Hematopoietic multipotent progenitor cell treated with erythropoietin and hydrocortisone succinate and interleukin-3 and kit ligand, for 17 days (in vitro differentiated cells): ENCODE measurements at places on chromosomes 11 and 22.

GRCh38 chr11:125772834-125773505, 5.7 kb downstream of the PATE2 start:
- no peak for DNase-seq

- DNase-seq = peak; percentile 83
Measured at GRCh38 chr22:35231585-35232084, 25.7 kb upstream of the HMGXB4 start.

DNA sequence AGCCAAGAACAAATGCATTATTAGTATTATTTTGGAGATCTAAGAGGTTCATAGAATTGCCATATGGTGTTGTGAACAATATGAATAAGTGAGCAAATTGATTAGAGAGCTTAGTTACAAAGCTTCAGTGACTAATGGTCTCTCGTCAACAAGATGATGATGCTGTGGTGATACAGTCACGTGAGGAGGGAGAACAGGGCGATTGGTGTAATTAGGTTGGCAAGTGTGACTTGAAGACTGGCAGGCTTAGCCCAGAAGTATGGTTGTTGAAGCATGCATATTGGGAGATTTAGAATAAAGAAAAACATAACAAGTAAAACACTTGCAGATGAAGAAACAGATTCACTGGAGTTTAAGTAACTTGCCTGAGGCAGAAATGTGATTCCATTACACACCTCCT, 100.6 kb upstream of the SORL1-AS1 start:
- DNase-seq = no peak

GRCh38 chr11:46330563-46331281, 16.5 kb upstream of the DGKZ start:
- DNase-seq = no peak

- DNase-seq = no peak
Measured at GRCh38 chr22:46004105-46004866, 27.3 kb upstream of the WNT7B start.

GRCh38 chr11:44944853-44945235, 5.8 kb downstream of the TP53I11 start:
- no peak for DNase-seq

- no peak for DNase-seq
Measured at GRCh38 chr22:32799496-32799895, 2.0 kb upstream of the TIMP3 start.

DNA sequence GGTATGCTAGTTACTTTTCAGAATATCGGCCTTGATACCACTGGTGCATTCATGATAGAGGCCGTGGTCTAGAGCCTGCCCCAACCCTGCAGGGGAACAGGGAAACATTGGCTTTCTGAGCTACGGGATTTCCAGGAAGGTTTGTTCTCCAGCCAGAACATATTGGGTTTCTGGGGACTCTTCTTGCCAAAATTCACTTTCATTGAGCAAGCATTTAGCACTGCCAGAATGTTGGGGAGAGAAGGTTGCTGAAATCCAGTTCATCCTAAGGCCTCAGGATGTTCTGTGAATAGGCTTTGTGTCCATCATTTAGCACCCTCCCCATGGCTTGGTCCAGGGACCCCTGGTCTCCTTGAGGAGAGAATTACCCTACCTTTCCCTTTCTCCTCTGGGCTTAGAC, 36.7 kb downstream of the DRG1 start:
- DNase-seq = no peak

- DNase-seq = no peak
Measured at GRCh38 chr11:79417069-79417920, 23.5 kb downstream of the TENM4 start.

DNA sequence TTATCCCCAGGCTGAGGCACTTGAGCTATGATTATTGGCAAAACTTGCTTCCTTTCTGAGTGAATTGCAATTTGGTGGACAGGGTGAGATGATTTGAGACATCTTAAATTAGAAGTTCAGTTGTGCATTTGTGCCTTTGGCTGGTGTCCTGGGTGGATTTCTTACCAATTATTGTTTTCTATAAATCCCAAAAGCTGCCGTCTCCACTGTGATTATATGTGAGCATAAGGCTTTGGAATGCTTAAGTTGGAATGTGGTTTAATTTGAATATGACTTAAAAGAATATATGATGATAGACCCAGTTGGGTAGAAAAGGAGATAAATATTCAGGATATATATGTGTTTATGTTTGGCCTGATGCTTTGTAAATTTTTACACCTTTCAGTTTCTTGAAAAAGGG, 70.0 kb downstream of the EXT2 start:
- DNase-seq = no peak

GRCh38 chr11:111162305-111162704, 83.2 kb upstream of the POU2AF2 start:
- no peak for DNase-seq

- no peak for DNase-seq
Measured at GRCh38 chr22:44759430-44760310, 7.3 kb downstream of the ARHGAP8 start.

- DNase-seq = no peak
Measured at GRCh38 chr11:69818231-69818602, 999 bp downstream of the FGF3 start.
